ENCODE measurements at places on chromosomes 4 and X.

- DNase-seq = no peak
Observed at GRCh38 chrX:46381630-46382029, 163.6 kb downstream of the ZNF674 start.

GRCh38 chr4:650951-651883 lies 22.9 kb downstream of the ATP5ME start:
- no peak for DNase-seq

GRCh38 chr4:30721185-30722091 lies 1.3 kb downstream of the PCDH7 start:
- no peak for DNase-seq

GRCh38 chr4:186441502-186441901 lies 113.9 kb downstream of the MTNR1A start:
- DNase-seq = no peak

DNA sequence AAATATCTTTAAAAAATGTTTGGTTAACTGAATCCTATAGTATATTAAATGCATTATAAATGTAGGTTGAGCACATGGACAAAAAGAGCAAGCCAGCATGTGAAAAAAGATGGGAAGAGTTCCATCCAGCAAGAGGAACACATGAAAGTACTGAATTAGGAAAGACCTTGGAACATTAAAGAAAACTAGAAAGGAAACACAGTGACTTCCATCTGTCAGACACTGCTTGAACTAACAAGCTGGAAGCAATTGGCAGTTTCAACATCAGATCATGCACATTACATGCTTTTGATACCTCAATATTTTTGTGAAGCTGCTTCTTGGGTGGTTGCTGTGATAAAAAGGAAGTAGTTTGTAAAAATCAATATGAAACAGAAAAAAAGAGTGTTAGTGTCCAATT lies 626.8 kb upstream of the GNPDA2 start:
- DNase-seq = peak; percentile 6

- no peak for DNase-seq
Observed at GRCh38 chr4:173503330-173504180, 26.5 kb downstream of the HAND2 start.

GRCh38 chrX:24347881-24348280 lies 12.6 kb upstream of the SUPT20HL1 start:
- no peak for DNase-seq

- no peak for DNase-seq
Observed at GRCh38 chrX:57367649-57368048, 81.1 kb downstream of the FAAH2 start.

GRCh38 chr4:101334963-101335572 lies 12.3 kb downstream of the PPP3CA start:
- no peak for DNase-seq

DNA sequence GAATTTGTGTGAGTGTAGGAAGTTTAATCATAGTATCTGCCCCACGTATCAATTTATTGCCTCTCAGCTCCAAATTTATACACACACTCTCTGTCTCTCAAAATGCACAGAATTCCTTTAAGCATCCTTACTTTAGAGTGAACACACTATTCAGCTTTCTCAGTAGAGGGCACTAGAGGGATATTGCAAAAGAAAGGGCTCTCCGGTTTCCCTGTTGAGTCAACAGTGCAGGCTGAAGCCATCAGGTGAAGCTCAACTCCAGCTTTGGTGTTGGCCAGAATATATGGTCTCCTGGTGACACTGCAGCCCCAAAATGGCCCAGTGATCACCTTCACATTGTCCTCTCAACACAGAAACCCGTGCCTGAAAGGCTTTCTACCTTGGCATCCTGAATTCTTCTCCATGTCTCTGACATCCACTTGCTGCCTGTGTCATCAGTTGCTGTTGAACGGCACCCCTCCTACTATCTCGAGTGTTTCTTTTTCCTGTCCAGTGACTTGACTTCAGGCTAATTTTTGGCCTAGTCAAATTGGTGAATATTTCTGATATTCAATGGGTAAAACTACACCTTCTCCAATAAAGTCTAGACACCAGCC lies 670.5 kb downstream of the GABRG1 start:
- DNase-seq = peak; percentile 61

DNA sequence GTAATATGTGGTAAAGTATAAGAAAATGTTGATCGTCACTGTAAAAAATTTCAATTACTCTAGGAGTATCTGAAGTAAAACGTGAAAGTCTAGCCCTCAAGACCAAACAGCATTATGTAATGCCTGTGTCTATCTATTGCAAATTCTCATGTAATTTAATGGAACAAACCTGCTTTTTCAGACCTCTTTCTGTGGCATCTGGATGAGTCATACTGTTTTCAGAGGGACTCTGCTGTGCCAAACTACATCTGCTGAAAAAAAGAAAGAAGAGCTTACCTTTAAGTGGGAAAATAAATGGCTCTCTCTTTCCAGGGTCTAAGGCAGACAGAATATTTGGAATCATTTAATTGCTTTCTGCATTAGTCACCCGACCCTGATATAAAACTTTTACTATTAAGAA lies 89.8 kb upstream of the ARMCX2 start:
- no peak for DNase-seq

DNA sequence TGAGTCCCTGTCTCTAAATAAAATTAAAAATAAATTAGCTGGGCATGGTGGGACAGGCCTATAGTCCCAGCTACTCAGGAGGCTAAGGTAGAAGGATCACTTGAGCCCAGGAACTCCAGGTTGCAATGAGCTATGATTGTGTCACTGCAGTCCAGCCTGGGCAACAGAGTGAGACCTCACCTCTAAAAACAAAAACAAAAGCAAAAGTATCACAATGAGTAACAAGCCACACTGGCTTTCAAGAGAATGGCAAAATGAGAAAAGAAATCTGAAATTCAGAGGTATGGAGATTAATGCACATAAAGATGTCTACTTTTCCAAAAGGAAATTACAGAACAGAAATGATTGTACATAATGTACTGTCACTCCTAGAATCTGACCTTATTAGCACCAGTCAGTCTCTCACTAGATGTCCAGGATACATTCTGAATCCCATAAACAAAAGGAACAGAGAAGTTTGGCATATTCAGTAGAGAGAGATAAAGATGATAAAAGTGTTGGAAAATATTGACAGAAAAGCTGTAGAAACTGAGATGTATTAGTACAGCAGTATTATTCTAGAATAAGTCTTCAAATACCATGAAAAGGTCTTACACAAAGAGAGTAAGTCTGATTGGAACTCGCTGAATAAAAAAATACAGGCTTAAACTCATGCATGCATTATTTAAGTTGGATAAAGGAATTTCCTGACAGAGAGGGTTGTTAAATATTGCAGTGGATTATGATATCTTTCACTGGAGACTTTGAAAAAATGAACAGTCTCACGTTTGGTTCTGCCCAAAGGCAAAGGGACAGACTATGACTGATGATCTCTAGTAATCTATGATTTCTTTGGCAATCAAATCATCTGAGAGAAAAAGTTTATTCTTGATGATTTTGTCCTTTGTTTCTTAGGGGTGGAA lies 102.5 kb downstream of the SH3RF1 start:
- no peak for DNase-seq

- DNase-seq = no peak
Observed at GRCh38 chr4:115515366-115515765, 401.9 kb upstream of the NDST4 start.

GRCh38 chrX:70176938-70177533 lies at the start of gene DGAT2L6:
DGAT2L6 (plus strand) TSS chrX:70177483; CDS start chrX:70177583, 100 bp downstream.
- no peak for DNase-seq

- no peak for DNase-seq
Observed at GRCh38 chr4:77052352-77052751, 23.4 kb downstream of the CCNI start.

- DNase-seq = no peak
Observed at GRCh38 chr4:52670121-52670520, 11.0 kb upstream of the USP46 start.

GRCh38 chr4:117654079-117654478 lies 380.2 kb upstream of the NDST3 start:
- no peak for DNase-seq

DNA sequence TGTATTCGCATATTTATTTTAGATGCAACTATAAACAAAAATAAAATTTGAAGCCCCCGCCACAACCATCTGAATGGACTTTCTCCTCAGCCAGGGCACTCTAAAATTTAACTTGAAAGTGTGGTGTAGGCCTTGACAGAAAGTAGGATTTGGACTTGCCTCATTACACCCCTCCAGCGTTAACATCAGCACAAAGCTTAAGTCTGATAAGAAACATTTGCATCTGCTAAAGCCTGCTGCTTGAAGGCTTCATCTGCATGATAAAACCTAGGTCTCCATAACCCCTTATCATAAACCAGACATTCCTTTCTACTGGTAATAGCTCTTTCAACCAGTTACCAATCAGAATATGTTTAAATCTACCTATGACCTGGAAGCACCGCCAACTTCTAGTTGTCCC lies 1046.5 kb downstream of the FAT4 start:
- no peak for DNase-seq

DNA sequence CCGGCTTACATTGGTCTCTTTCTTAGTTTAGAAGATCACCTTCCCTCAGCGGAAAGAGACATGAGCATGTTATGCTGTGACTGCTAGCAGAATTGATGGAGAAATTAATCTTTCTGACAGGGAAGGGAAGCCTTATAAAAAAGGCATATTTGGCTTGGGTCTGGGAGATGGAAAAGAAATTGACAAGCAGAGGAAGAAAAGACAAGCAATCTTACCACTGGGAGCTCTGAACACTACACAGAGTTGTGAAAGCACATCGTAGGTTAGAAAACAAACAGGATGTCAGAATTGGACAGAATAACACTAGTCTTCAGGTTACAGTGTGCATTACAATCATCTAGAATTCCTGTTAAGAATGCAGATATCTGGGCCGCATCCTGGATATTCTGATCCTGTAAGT lies 1493.8 kb upstream of the IGFBP7 start:
- DNase-seq = no peak

- no peak for DNase-seq
Observed at GRCh38 chrX:151816934-151817333, 82.4 kb downstream of the CNGA2 start.

- no peak for DNase-seq
Observed at GRCh38 chrX:129534816-129535578, 5.1 kb upstream of the OCRL start.

DNA sequence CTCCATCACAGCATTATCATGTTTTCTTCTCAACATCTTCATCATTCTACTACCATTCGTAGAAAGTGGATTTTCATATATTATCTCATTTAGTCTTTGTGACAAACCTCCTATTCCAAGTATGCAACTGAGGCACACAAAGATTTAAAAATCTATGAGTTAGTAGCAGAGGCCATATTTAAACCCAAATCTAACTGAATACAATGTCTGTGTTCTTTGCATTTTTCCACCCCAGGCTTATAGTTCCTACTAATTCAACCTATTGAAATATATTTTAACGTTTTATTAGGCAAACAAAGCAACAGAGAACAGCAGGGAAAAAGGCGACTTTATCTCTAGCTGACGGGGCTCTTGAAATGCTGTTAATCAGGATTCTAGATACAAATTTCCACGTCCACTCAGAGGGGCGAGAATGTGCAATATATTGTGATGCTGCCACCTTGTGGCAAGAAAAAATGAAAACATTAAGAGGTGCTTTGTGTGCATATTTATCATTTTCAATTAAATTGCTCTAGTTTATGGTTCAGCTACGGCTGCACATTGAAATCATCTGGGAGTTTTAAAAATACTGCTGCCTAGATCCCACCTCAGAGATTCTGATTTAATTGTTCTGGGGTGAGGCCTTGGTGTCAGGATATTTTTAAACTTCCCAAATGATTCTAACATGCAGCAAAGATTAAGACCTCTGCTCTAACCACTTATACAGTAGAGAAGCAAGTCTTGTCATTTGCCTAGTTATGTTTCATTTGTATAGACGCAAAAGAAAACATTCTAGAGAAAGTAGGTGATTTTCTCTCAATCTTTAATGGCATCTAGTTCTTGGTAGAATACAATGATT lies 315.9 kb downstream of the MAPK10 start:
- peak; percentile 77 for DNase-seq

Data from G401 (cell line).